ENCODE measurements at places on chromosomes 2 and 18. TPM values are rescaled to one million over a fixed set of nuclear protein-coding genes. Genes with fewer than 3 reads are reported as not detected.

The MALL gene
- not detected for polyA plus RNA-seq

The DYTN gene
- polyA plus RNA-seq, result not detected

The SGPP2 gene
- polyA plus RNA-seq, result 0.06 TPM

The SRD5A2 gene
- not detected for polyA plus RNA-seq

The SLC5A7 gene
- not detected for polyA plus RNA-seq

The NPAS2 gene
- polyA plus RNA-seq, result 1.2 TPM

The KLHL29 gene
- polyA plus RNA-seq, result 0.71 TPM

The VWA3B gene
- polyA plus RNA-seq, result not detected

The SNRNP200 gene
- 137 TPM for polyA plus RNA-seq

The CD207 gene
- polyA plus RNA-seq, result not detected

The GALNT14 gene
- not detected for polyA plus RNA-seq
